ENCODE measurements at places on chromosomes 1 and 21. TPM values are rescaled to one million over a fixed set of nuclear protein-coding genes. Genes with fewer than 3 reads are reported as not detected.

- no peaks in the 10 kb centered on the region for H3K27me3 ChIP-seq
- H3K4me1 ChIP-seq: no peaks in the 10 kb centered on the region
- no peak overlapping the region for H3K4me3 ChIP-seq
- no peaks in the 10 kb centered on the region for H3K36me3 ChIP-seq
- H3K27ac ChIP-seq: no peak overlapping the region
Measured at GRCh38 chr1:209895709-209896108, 42.3 kb upstream of the SYT14 start.

GRCh38 chr1:96872757-96873156 is 151.2 kb downstream of the PTBP2 start:
- no peak for DNase-seq
- no peak overlapping the region for H3K27ac ChIP-seq
- no peaks in the 10 kb centered on the region for H3K4me1 ChIP-seq
- no peaks in the 10 kb centered on the region for H3K36me3 ChIP-seq
- H3K4me3 ChIP-seq: no peak overlapping the region

DNA sequence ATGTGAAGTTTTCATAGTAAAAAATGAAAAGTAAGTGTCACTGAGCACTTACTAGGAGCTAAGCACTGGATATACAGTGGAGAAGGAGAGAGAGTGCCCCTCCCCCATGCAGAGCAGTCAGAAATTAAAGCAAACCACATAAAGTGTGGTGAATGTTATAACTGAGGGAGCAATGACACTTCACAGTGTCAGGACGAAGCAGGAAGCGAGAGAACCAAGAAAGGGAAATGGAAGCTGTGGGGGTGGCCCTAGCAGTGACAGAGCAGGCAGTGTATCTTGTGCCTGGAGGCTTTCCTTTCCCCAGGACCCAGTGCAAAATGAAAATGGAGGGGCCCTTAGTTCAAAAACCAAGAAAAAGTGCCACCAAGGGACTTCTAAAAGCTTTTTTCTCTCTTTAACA is 21.5 kb upstream of the RCAN3 start:
- DNase-seq: peak; percentile 71
- H3K27ac ChIP-seq: peak overlapping the region; percentile 52
- H3K36me3 ChIP-seq: no peaks in the 10 kb centered on the region

Gene GNG12
- not detected for polyA plus RNA-seq

DNA sequence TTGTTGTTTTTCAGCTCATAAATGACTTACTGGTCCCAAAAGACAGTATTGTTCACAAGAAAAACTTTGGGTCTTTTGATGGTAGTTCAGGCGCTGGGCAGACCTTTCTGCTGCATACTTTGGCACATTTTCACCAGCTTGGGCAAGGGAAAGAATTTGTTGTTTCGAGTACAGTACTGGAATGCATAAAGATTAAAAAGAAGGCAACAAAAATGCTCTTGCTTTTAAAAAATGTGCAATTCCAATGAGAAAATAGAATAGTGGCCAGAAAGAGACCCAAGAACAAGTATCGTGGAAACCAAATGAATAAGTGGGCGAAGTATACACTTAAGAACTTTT is 56.0 kb downstream of the CLIC6 start:
- H3K4me1 ChIP-seq: no peaks in the 10 kb centered on the region
- H3K27me3 ChIP-seq: no peaks in the 10 kb centered on the region
- H3K27ac ChIP-seq: no peak overlapping the region
- H3K4me3 ChIP-seq: no peak overlapping the region

Gene LAX1
- 7.9 TPM for polyA plus RNA-seq

DNA sequence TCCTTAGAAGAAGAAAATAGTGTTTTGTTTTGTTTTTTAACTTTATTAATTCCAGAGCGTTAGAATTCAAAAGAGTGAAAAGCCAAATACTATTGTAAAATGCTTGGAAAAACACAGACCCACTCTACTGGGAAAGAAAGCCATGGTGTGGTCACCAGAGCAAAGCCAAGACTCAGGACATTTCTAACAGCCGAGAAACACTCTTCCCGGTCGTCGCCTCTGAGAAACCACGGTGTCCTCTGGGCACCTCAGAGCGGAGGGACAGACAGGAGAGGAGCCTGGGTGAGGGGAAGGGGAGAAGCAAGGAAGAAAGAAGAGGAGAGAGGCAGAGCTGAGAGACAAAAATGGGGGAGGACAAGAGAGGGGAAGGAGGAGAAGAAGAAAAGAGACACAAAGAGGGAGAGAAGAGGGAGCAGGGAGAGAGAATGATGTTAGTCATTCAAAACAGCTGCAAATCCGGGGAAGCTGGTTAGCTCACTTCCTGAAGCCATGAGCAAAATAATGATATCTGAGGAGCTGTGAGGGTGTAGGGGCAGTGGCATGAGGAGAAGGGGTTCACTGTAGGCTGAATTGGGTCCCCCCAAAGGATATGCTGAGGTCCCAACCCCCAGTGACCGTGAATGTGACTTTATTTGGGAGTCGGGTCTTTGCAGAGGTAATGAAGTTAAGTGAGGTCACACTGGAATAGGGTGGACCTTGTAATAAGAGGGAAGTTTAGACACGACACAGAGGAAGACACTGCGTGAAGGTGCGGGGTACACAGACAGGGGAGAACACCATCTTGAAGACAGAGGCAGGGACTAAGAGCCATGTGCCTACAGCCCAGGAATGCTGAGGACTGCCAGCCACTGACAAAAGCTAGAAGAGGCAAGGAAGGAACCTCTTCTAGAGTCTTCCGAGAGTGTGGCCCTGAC is 58.2 kb upstream of the DMRTB1 start:
- DNase-seq: no peak
- H3K27ac ChIP-seq: no peak overlapping the region
- H3K36me3 ChIP-seq: no peaks in the 10 kb centered on the region
- no peak overlapping the region for H3K4me3 ChIP-seq
- H3K4me1 ChIP-seq: no peaks in the 10 kb centered on the region
- no peaks in the 10 kb centered on the region for H3K27me3 ChIP-seq

Gene S100A7
- polyA plus RNA-seq: not detected

- no peaks in the 10 kb centered on the region for H3K27me3 ChIP-seq
- H3K36me3 ChIP-seq: no peaks in the 10 kb centered on the region
- no peaks in the 10 kb centered on the region for H3K4me1 ChIP-seq
- H3K27ac ChIP-seq: no peak overlapping the region
- no peak overlapping the region for H3K4me3 ChIP-seq
- DNase-seq: no peak
Measured at GRCh38 chr1:82515650-82516049, 714.9 kb downstream of the ADGRL2 start.

DNA sequence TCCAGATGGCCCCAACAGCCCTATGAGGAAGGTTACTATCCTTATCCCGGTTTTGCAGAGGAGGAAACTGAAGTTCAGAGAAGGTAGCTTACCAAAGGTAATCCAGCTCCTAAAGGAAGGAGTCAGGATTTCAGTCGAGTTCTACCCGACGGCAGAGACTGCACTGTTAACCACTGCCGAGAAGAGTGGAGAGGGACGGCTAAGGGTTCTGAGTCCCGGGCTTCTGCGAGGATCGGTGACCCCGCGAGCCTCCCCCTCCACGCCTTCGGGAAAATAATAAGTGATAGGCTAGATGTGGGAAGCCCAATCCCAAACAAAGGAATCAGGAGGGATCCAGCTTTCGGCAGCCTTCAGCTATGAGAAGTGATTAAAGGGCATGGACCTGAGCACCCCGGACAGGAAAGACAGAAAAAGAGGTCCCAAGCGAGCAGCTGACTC is 587 bp downstream of the TMEM53 start:
- H3K4me1 ChIP-seq: peaks cover 50% of the 10 kb centered on the region
- DNase-seq: no peak
- no peaks in the 10 kb centered on the region for H3K36me3 ChIP-seq
- no peaks in the 10 kb centered on the region for H3K27me3 ChIP-seq
- H3K27ac ChIP-seq: peak overlapping the region; percentile 94

DNA sequence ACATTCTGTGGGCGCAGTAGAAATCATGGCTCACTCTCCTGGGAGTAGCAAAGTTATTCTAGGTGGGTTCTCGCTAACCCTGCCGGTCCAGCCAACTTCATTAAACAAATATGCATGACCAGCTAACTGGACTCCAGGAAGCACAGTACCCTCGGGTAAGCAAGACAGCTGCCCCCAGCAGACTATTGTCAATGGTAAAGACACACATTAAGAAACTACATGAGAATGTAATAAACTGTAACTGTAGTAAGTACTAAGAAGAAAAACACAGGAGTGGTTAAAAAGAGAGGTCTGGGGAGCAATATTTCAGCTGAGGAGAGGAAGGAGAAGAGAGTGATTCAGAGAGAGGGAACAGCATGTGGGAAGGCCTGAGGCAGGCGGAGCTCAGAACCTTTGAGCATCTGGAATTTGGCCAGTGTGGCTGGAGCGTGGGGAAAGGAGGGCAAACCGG is 7.4 kb downstream of the SLC2A5 start:
- no peak overlapping the region for H3K27ac ChIP-seq
- peaks cover 18% of the 10 kb centered on the region for H3K4me1 ChIP-seq
- no peak for DNase-seq
- no peak overlapping the region for H3K4me3 ChIP-seq
- H3K27me3 ChIP-seq: no peaks in the 10 kb centered on the region

Gene AGT
- not detected for polyA plus RNA-seq

DNA sequence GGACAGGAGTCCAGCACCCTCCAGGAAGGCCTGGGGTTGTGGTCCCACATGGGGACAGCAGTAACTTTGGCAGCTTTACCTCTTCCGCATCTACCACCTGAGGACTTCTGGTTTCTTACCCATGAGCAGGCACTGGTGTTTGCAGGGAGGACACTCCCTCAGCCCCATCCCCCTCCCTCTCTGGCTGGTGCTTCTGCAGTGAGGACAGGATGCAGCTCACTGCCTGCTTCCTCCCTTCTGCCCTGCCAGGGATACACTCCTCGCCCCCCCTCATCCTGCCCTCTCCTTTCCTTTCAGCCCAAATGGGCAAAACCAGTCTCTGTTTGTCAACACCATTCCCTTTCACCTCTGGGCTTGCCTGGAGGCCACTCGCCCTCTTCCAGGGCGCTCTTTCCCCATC is 62.4 kb downstream of the KIRREL1 start:
- peak; percentile 9 for DNase-seq
- H3K27me3 ChIP-seq: no peaks in the 10 kb centered on the region
- H3K4me1 ChIP-seq: peaks cover 4% of the 10 kb centered on the region

Measured in B cell (primary cell).